Hematopoietic multipotent progenitor cell treated with erythropoietin and hydrocortisone succinate and interleukin-3 and kit ligand, for 15 days (in vitro differentiated cells): ENCODE measurements at places on chromosomes 12 and 14.

DNA sequence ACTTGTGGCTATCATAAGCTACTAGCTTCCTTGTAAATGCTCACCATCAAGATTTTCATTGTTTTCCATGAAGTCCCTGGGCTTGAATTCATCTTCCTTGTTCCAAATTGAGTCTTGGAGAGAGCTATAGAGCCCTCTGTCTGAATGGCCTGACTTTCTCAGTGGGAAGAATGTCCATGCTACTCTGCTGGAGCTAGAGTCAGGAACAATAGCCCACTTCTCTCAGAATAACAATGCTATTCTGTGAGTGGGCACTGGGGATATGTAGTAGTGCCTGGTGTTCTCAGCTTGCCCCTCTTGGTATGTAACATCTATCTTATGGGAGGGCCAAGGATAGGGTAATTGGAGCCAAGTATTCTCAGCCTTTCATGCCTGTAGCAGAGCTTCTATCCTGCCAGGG, 127.6 kb upstream of the TRHDE start:
- no peak for DNase-seq

GRCh38 chr12:88310666-88311065, 168.6 kb downstream of the TMTC3 start:
- no peak for DNase-seq

- no peak for DNase-seq
These were observed 5.9 kb upstream of the SIVA1 start for GRCh38 chr14:104746934-104747481.

DNA sequence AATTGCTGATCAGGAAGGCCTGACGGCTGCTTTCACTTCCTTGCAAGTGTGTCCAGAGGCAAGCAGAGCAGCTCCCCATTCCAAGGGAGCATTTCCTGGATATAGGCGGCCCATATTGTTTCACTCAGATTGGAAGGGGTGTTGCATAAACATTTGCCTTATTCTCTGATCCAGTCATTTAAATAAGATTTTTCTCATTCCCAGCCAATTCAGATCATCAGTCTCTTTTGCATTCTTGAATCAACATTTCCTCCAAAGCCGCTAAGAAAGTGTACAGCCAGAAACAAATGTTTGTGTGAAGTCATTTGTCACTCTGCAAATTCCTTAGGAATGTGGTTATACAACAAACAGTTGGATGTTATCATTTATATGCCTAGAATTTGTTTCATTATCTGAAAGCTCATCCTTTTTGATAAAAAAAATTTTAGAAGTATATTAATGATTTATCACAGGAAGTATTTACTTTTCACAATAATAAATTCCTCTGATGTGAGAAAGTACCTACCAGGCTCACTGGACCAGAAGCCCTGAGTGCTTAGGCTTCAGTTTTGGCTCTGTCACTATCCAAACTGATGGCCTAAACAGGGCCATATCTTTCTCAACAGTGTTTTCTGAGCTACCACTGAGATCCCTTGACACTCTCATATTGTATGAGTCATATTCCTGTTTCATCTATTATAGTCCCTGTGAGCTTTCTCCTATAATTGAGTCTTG, 379.6 kb downstream of the CCDC91 start:
- DNase-seq: no peak

GRCh38 chr12:121246893-121247557, 37.1 kb downstream of the P2RX4 start:
- DNase-seq: peak; percentile 62

DNA sequence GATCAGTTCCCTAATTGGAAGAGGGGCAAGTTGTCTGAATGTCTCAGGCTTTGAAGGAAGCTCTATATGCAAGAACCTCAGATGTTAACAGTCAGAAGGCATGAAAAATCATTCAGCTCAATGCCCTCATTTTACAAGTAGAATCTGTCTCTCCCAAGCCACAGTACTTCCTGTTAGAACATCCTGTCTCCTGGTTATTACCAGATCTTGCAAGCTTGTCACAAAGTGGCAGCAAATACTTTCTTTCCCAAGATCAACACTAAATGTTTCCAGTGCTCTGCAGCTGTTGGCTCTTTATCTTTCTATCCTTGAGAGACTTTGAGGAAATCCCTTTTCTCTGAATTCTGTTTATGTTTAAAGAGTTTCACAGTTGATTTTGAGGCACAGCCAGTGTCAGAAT, 235.5 kb downstream of the AKAP6 start:
- no peak for DNase-seq

DNA sequence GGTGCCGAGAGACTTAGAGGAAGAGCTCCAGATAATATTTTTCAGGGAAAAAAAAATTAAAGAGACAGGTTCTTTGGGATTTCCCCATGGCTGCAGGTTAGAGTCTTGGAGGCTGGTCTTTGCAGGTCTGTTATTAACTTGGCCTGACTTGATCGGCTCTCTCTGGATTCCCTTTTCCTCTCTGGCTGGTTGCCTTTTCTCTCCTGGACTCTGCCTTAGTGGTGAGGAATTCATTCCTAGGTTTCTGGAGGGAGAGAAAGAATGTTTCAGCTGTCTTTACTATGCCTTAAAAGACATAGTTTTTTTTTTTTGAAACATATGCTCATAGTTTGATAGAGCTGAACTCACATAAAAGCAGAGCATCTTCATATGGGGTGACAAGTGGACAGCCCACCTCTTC, 336.3 kb downstream of the BMP4 start:
- DNase-seq: no peak

- no peak for DNase-seq
These were observed 57.1 kb downstream of the AEBP2 start for GRCh38 chr12:19496219-19496878.

GRCh38 chr14:100069161-100069800, 4.1 kb downstream of the EVL start:
- no peak for DNase-seq

DNA sequence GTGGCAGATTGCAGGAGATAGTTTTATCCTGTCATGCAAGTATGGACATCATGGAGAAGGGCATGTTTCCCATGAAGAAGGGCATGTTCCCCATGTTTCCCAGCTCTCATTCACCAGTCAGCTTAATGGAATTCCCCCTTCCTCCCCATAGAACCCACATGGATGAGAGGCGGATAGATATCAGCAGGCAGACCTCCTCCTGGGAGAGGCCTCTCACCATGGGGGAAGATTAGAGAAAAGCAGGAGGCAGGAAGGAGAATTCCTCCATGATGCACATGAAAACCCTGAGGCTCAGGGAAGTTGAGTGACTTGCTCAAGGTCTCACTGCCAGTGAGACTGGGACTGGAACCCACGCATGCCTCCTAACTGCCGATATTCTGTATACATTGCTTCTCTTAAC, 92.9 kb upstream of the FOXN3 start:
- no peak for DNase-seq

- DNase-seq: no peak
These were observed 30.3 kb downstream of the EFCAB11 start for GRCh38 chr14:89924268-89924667.

GRCh38 chr12:108681317-108681716, 47.6 kb upstream of the SELPLG start:
- no peak for DNase-seq

GRCh38 chr12:105359856-105360255, 29.4 kb downstream of the C12orf75 start:
- no peak for DNase-seq

- no peak for DNase-seq
These were observed 53.2 kb upstream of the CMKLR1 start for GRCh38 chr12:108392284-108392683.

DNA sequence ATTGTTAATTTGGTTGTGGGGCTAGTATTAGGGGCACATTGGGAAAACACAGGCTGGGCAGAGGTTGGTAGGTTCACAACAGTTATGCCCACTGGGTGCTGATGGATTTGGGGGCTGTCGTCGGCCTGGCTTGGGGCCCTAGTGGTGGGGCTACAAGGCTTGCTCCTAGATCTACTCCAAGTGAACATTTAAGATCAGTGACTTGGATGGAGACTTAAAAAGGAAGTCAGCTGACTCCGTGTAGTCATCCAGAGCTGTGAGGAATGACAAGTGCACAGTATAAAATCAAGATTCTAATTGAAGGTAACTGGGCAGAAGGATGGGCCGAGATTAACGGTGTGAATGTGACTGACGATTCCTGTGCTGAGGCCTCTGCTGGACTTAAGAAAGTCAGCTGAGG, 12.8 kb upstream of the NR4A1 start:
- DNase-seq: no peak

DNA sequence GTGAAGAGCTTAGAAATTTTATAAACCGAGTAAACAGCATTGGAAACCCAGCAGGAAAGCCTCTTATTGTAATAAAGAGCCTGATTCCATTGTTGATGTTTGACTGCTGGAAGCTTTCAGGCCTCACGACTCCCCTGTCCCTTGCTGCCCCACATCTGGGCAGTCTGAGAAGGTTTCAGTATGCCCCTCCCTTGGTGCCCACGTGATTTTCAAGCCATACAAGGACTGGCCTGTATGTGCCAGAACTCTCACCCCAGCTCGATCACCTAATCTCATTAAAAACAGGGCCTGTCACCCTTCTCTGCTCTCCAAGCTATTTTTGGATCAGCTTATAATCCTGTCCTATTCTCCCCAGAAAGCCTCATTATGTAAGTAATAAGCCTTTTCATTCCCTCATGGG, 7.5 kb upstream of the PYROXD1 start:
- no peak for DNase-seq

DNA sequence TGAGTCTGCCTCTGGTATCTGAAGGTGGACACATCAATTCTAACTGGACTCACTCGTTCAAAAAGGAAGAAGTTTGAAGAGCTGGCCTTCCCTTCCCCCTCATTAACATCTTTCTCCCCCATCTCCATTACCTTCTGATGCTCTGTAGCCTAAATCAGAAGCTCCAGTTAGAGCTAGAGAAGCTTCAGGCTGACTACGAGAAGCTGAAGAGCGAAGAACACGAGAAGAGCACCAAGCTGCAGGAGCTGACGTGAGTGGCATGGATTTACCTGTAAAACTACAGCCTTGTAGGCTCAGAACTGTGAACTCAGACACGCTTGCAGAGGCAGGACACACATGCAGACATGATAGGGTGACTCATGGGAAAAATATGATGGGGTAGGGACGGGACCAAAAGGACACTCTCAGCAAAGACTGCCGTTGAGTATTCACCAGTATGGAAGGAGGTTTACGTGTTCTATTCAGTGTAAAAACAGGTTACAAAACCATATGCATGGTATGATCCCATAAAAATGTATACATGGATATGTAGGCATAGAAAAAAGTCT, 14.3 kb upstream of the PIP4K2C start:
- no peak for DNase-seq

- DNase-seq: no peak
These were observed 33.2 kb downstream of the LRIG3 start for GRCh38 chr12:58887068-58887467.

DNA sequence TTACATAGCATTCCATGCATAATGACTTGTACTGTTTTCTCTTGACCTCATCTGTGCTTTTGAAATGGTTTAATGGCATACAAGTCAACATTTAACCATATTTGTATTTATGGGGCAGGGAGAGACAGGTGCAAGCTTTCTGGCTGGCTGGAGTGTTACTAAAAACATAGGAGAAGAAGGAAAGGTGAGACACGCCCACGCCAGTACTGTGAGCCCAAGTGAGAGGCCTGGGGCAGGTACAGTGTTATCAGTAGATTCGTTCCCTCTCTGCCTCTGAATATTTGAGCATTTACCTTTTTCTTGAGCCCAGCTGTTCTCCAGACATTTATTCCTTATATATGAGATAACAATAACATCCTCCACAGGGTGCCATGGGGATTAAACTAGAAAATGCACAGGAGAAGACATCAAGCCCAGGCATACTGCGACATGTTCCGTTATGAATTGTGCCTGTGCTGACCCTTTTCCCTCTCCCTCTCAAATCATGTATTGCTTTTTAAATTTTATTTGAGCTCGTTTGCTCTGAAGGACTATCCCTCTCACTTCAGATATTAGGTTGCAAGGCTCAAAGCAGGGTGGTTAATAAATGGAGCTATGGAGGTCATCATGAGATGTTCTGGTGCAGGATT, 34.6 kb upstream of the TUBA1C start:
- no peak for DNase-seq

- DNase-seq: no peak
These were observed 136.3 kb downstream of the TBX3 start for GRCh38 chr12:114547636-114548035.

DNA sequence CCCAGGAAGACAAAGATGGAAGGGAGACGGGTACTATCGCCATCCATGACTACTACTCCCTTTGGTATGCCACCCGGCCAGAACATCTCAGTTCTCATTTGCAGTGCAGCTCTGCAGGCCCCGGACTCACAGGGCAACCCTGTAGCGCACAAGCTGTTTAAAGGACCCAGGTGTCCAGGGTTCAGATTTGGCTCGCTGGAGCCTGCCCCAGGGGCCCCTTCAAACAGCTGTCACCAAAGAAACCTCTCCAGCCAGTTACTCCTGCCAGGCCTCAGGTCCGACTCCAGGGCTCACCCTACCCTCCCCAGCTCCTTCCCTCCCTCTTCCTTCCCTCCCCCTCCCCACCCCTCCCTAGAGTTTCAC, 5.5 kb upstream of the CHD4 start:
- DNase-seq: no peak

- no peak for DNase-seq
These were observed 48.3 kb downstream of the NPAS3 start for GRCh38 chr14:32986791-32987540.

GRCh38 chr12:80175307-80175930, 76.1 kb downstream of the OTOGL start:
- no peak for DNase-seq

GRCh38 chr12:78121969-78122610, 291.4 kb downstream of the NAV3 start:
- no peak for DNase-seq

DNA sequence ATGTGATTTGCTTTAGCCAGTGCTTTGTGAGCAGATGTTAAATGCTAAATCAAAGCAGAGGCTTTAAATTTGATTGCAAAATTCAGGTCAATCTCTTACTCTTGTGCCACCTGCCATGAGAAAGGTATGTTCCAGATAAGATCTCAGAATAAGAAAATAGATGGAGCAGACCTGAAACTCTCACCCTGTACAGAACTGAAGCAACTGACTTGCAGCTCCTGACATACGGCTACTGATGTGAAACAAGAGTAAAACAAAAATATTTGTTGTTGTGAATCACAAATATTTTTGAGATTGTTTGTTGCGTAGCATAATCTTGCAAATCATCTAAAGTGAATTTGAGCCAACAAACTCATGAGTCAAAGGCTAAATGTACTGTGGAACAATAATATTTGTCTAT, 3.5 kb upstream of the OSBPL8 start:
- DNase-seq: no peak

GRCh38 chr12:115216301-115216700, 532.3 kb upstream of the TBX3 start:
- DNase-seq: no peak

DNA sequence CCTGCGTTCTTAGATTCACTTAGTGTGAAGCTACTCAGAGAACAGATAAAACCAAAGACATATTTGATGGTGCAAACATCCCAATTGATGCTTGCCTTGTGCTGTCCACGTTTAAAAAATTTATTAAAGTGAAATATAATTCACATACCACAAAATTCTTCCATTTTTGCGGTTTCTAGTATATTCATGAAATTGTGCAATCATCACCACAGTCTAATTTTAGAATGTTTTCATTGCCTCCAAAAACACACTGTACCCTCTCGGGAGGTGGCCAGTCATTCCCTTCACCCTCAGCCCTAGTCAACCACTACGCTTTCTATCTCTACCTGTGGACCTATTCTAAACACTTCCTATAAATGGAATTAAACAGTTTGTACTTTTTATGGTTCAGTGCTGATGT, 1109.2 kb downstream of the FLRT2 start:
- no peak for DNase-seq

- DNase-seq: no peak
These were observed 9.9 kb downstream of the SLIRP start for GRCh38 chr14:77717608-77718305.

- DNase-seq: no peak
These were observed 22.2 kb upstream of the C12orf71 start for GRCh38 chr12:27104546-27104945.
